ENCODE measurements at places on chromosomes 4 and X. TPM values are rescaled to one million over a fixed set of nuclear protein-coding genes. Genes with fewer than 3 reads are reported as not detected.

Gene ATXN3L
- not detected for total RNA-seq

Gene DMRTC1B
- total RNA-seq = not detected

Gene ADAM29
- total RNA-seq = not detected

Gene C4orf50
- total RNA-seq = not detected

Gene DGKK
- total RNA-seq = not detected

Gene GNRHR
- not detected for total RNA-seq
